K562 (cell line): ENCODE measurements at places on chromosomes 3 and 15.

- DNase-seq, result no peak
These were observed 167.0 kb downstream of the EBLN2 start for GRCh38 chr3:73228437-73228836.

DNA sequence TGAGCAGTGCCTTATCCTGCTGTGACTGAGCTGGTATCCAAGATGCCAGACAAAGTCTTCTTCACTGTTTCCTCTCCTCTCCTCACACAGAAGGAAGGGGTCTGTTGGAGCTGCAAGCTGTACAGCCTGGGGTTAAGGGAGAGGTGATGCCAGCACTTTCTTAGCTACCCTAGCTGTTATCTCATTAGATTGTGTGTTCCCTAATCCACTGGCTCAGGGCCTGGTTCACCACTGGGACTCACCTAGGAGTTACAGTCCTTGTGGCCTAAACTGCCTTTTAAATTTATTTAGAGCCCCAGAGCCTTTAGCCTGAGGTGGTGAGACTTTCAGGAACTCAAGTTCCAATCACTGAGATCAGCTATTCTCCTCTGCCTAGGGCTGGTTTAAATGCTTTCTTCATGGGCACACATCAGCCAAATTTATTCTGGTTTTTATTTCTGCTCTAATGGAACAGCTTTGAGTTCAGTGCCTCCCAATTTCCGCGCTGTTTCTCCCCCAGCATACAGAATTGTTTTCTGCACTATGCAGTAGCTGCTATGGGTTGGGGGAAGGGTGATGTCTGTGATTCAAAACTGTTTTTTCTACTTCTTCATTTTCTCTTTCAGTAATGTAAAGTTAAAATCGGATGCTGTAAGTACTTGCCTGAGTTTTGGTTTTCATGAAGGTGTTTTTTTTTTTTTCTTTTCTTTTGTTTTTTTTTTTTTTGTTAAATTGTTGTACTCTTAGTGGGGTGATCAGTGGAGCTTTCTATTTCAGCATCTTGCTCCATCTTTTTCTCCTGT, 198.8 kb downstream of the DOCK3 start:
- DNase-seq, result no peak

DNA sequence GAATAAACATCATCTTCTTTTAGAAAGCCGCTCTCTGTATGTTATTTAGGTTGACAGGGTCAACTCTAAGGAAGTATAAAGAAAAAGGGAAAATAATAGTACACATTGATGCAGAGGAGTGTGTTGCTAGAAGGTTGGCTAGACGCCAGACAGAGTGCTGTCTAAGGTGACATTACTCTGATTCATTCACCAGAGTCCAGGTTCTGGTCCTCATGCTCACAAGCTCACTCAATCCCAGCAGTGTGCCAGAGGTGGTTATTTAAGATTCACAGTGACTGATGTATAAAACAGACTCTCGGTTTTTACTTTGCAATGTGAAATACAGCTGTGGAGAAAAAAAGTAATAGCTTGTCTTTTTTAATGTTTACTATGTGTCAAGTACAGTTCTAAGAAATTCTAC, 1.7 kb downstream of the CFAP44 start:
- DNase-seq, result no peak

- no peak for DNase-seq
These were observed 242.4 kb downstream of the KCNMB2 start for GRCh38 chr3:178778589-178778988.

DNA sequence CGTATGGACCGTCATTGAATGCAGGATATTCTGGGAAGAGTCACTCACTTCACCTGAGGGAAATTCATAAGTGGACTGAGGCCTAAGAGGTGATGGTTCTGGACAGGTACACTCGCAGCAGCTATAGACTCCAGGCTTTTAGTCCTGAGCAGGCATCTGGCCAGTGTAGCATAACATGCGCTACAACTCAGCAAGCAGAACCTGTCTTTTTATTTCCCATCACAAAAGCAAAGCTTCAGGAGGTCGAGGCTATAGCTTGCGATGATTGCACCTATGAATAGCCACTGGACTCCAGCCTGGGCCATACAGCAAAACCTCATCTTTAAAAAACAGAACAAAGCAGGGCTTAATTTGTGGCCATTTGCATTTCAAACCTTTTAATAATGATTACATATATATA, 185.8 kb downstream of the KCNH8 start:
- no peak for DNase-seq

GRCh38 chr15:85296615-85297402, 83.6 kb upstream of the AKAP13 start:
- peak; percentile 57 for DNase-seq

GRCh38 chr15:36965570-36966342, 134.6 kb downstream of the MEIS2 start:
- no peak for DNase-seq

- DNase-seq, result no peak
These were observed 32.4 kb upstream of the ALCAM start for GRCh38 chr3:105334138-105334882.

GRCh38 chr3:46989146-46989810, 9.8 kb downstream of the NBEAL2 start:
- peak; percentile 73 for DNase-seq
